ENCODE measurements at places on chromosomes 16 and 17.

DNA sequence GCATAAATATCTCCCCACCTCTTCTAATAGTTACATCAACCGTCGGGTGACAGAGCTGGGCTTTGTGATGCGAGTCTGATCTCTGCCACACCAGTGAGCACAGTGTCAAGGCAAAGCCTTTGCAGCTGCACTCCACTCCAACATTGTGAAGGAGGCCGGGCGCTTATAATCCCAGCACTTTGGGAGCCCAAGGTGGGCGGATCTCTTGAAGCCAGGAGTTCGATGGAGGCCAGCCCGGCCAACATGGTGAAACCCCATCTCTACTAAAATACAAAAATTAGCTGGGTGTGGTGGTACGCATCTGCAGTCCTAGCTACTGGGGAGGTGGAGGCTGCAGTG, 18.9 kb downstream of the CYB5D2 start:
- no peak for DNase-seq

DNA sequence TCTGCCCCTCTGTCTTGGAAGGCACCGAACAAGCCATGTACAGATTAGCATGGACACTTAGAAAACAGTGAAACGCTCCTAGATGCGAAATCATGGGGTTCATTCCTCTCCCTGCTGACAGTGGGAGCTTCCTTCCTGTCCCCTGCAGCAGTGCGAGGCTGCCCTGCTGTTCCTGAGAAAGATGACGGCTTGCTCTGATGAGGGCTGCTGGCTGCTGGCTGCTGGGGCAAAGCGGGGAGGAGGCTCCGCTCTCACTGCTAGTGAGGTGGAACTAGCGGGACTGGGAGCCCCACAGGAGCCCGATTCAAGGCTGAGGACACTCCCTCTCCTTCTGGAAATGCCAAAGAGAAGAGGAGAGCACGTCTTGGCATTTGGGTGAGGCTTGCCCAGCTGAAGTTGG, 25.9 kb upstream of the CACNG4 start:
- DNase-seq, result no peak

GRCh38 chr16:85137323-85138072, 25.2 kb upstream of the CIBAR2 start:
- peak; percentile 97 for DNase-seq

- no peak for DNase-seq
Observed at GRCh38 chr16:71672803-71673581, 47.0 kb downstream of the MARVELD3 start.

All from esophagus muscularis mucosa (tissue), 4 donors.